Stimulated activated CD8-positive, alpha-beta memory T cell treated with anti-CD3 and anti-CD28 coated beads, Interleukin-2, amount 100 ng/mL, for 1 hour (primary cell): ENCODE measurements at places on chromosomes 1 and 21.

- DNase-seq: no peak
Observed at GRCh38 chr1:222561656-222562055, 13.8 kb upstream of the HHIPL2 start.

- no peak for DNase-seq
Observed at GRCh38 chr21:38599381-38599975, 101.2 kb upstream of the ERG start.

DNA sequence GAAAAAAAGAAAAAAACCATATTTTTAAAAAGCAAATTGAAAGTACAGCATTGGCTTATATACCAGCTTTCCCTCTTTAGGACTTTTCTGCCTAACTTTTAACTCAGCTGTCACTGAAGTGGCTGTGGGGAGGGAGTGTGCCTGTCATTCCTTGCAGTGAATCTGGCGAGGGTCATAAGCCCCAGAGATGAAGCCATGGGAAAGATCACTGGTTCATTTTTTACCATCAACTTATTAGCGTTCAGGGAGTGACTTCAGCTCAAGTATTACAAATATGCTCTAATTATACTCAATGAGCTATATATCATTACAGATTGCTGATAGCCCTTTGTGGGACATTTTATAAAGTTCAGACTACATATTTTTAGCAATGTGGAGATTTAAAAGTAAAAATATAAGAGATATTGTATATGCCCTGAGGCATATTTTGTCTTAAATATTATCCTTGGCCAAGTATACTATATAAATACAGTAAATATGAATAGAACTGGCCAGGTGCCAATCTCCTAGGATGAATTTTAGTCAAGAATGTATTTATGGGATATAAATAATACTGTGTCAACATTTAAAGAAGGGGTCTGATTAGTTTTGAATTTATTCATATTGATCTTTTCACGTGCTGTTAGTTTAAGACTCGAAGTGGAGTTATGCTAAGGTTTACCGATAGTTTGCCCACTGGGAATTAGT lies 4.4 kb downstream of the TGFB2 start:
- DNase-seq: no peak

DNA sequence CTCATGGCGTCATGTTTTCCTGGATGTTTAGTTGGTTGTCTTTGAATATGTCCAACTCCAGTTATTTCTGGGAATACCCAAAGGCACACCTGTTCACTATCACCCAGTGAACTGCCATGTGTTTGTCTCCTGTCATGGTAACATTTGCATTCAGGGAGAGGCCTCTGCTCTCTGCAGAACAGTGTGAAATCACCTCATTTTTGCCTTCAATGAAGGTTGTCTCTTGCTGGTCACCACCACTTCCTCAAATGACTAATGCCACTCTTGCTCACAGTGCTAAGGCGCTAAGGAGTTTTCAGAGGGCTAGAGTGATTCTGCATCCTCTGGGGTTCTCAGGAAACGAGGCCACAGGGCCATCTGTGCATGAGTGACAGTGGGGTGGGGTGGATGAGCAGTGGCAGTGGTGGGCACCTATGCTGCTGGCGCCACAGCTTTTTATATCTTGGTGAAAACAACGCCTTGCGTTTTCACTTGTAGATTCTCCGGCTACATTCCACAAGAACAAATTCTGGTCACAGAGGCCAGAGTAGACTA lies 60.0 kb upstream of the ATP5PO start:
- DNase-seq: peak; percentile 24

DNA sequence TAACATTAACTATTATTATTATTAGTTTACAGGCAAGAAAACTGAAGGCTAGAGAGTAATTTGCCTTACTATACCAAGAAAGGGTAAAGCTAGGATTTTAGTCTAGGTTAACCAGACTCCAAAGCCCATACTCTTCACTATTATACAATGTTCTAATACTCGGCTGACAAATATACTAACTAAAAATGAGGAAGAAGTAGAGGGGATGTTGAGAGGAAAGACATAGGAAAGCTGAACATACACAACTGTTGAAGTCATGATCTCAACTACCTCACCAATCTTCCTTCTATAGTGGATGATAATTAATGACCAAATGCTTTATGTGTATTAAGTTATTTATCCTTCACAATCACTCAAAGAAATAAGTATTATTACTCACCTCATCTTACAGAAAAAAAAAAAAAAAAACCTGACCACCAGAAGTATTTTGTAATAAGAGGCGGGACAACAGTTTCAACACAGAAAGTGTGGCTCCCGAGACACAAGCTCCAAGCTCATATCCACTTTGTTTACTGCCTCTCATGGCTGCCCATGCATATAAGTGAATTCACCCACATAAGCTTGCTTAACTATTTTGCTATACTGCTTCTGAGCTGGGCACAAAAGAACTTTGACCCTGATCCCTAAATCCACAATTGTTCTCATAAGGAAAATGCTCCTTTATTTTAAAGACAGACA lies 78.0 kb downstream of the USP1 start:
- no peak for DNase-seq

- DNase-seq: no peak
Observed at GRCh38 chr1:45004281-45004920, 6.7 kb downstream of the HECTD3 start.

DNA sequence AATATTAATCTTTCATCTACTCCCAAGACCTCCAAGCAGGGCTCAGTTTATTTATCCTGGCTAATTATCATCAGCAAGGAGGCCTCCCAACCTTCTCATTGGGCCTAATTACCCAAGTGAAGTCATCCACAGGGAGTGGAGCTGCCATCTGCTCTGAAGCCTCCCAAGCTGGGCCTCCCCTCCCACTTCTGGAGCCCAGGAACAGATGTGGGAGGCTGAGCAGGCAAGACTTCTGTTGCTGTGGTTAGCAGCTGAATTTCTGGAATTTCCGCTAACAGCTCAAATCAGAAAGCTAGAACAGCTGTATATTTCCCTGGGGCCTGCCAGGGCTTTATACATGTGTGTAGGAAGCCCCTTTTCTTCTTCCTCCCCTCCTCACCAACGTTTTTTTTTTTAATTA lies 127.5 kb downstream of the UCK2 start:
- no peak for DNase-seq

DNA sequence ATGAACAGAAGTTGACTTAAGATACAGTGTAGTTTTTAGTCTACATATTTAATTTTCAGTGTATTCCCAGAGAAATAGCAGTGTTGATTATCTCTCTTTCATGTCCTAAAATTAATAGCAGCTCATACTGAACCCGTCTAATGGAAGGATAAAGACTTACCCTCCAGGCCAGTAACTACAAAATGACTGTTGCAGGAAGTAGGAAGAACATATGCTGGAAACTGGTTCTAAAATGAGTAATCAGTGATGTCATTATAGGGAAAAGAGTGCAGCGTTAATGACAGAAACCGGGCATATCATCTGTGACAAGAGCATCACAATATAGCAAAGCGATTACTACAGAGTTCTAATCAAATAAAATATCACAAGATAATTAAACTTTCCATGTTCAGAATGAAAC lies 385.5 kb downstream of the SMYD3 start:
- no peak for DNase-seq

- no peak for DNase-seq
Observed at GRCh38 chr1:203185585-203185984, 919 bp downstream of the CHI3L1 start.

GRCh38 chr1:41046347-41046775 lies 24.8 kb upstream of the SLFNL1 start:
- no peak for DNase-seq

DNA sequence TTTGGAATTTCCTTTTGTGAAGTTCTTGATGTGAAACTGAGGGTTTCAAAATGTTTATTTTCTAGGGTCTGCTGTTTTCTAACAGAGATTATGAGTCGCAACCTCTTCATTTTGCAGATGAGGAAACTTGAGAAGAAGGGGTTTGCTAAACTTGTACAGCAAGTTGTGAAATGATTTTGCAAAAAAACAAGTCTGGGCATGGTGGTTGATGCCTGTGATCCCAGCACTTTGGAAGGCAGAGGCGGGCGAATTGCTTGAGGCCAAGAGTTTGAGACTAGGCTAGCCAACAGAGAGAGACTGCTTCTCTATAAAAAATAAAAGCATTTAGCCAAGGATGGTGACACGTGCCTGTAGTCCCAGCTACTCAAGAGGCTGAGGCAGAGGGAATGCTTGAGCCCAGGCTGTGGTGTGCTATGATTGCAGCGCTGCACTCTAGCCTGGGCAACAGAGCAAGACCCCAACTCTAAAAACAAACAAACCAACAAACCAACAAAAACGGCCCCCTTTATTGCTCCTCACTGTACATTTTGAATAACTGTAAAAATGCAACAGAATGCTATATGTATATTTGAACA lies 9.9 kb downstream of the TRIM67 start:
- DNase-seq: no peak

- no peak for DNase-seq
Observed at GRCh38 chr1:35692317-35692716, 26.4 kb downstream of the C1orf216 start.
